Cerebellar nuclear complex (tissue), 1 donor: ENCODE measurements at places on chromosomes 7 and 10.

GRCh38 chr7:100065452-100066186 is 15.9 kb downstream of the ZNF3 start:
- no peak for DNase-seq

GRCh38 chr10:79153745-79154144 is 85.0 kb downstream of the ZMIZ1 start:
- DNase-seq = no peak

DNA sequence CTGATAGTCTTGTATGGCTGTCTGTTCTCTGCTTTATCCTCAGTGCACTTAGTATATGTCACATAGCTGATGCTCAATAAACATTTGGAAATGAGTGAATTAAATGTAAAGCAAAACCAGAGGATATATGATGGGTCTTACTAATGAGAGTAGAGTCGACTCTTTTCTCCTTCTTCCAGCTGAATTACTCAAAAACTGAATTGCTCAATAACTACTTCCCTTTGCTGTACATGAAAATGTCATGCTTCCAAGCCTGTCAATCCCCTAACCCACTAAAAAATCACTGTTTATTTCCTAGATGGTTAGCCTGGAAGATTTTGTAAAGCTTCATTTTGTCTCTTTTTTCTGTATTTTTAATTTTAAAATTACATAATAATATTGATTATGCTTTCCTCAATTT is 88.0 kb downstream of the OR13A1 start:
- no peak for DNase-seq

- DNase-seq = no peak
Measured at GRCh38 chr7:35802102-35802466, 1.2 kb downstream of the SEPTIN7 start.

DNA sequence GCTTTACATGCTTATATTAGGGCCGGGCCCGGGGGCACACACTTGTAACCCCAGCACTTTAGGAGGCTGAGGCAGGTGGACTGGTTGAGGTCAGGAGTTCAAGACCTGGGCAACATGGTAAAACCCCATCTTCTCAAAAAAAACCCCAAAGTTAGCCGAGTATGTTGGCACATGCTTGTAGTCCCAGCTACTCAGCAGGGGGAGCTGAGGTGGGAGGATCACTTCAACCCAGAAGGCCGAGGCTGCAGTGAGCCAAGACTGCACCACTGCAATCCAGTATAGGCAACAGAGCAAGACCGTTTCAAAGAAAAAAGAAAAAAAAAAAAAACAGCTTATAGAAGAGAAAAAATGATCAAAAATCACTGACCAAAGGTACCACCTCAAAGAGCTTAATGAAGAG is 63.1 kb downstream of the AMZ1 start:
- no peak for DNase-seq

- no peak for DNase-seq
Measured at GRCh38 chr10:61883371-61884025, 18.0 kb upstream of the ARID5B start.
